Naive thymus-derived CD4-positive, alpha-beta T cell (primary cell): ENCODE measurements at places on chromosomes 11 and 22. TPM values are rescaled to one million over a fixed set of nuclear protein-coding genes. Genes with fewer than 3 reads are reported as not detected.

GRCh38 chr11:64007160-64007628, 21.0 kb downstream of the OTUB1 start:
- DNase-seq: no peak

GRCh38 chr22:20761536-20761935, 12.4 kb upstream of the SERPIND1 start:
- DNase-seq: no peak

GRCh38 chr11:10308201-10308954, 3.5 kb downstream of the ADM start:
- DNase-seq: no peak

- no peak for DNase-seq
These were observed 2120.0 kb upstream of the RAG2 start for GRCh38 chr11:38718049-38718448.

- DNase-seq: no peak
These were observed 857.2 kb downstream of the TBC1D22A start for GRCh38 chr22:47619631-47620030.

DNA sequence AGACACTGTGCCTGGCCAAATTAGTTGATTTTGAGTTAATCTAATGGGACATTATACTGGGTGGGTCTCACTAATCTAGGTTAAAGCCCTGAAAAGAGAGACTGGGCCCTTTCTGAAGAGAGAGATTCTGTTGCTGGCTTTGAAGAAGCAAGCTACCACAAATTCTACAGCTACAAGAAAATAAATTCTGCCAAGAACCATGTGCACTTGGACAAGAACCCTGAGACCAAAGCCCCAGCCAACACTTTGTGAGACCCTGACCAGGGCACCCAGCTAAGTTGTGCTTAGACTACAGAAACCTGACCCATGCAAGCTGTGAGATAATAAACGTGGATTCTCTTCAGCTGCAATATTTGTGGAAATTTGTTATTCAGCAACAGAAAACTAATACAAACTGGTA, 20.1 kb upstream of the SPON1 start:
- DNase-seq: no peak

GRCh38 chr11:92272651-92273050, 48.0 kb downstream of the FAT3 start:
- no peak for DNase-seq

DNA sequence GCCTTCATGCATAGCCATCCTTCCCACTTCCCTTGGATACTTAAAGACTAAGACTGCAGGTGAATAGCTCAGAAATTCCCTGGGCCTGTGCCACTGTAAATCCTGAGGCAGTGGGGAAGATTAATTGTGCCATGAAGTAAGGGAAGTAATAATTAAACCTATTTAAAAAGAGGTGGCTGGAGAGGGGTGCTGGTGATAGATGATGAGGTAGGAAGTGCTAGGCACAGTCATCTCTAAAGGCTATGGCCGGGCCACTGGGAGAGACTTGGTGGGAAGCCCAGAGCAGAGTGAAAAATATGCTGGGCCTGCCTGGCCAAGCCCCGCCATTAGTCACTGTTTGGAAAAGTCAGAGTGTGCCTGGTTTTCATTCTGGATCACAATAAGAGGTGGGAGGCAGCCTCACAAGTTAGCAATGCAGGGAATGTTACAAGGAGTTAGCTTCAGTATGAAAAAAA, 197.2 kb upstream of the PITPNB start:
- no peak for DNase-seq

GRCh38 chr11:122852074-122852795, 13.9 kb downstream of the CRTAM start:
- DNase-seq: peak; percentile 19

DNA sequence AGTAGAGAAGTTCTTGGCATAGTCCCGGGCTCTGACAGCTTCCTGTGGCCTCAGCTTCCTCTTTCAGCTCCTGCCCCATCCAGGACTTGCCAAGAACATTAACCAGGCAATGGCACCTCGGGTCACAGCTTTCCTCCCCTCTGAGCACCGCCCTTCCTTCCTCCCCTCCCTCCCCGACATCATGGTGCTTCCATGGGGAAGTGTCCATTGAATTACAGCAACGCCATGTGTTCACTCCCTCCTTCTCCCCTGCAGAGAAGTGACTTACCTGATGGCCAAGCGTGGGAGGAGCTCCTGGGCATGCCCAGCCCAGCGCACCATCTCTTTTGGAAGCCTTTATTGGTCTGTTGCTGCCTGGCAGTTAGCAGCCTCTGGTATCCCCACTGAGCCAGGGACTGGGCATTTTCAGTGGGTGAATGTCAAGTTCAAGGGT, 25.8 kb upstream of the DAGLA start:
- no peak for DNase-seq

- no peak for DNase-seq
These were observed 220.1 kb upstream of the E2F8 start for GRCh38 chr11:19460718-19461405.

DNA sequence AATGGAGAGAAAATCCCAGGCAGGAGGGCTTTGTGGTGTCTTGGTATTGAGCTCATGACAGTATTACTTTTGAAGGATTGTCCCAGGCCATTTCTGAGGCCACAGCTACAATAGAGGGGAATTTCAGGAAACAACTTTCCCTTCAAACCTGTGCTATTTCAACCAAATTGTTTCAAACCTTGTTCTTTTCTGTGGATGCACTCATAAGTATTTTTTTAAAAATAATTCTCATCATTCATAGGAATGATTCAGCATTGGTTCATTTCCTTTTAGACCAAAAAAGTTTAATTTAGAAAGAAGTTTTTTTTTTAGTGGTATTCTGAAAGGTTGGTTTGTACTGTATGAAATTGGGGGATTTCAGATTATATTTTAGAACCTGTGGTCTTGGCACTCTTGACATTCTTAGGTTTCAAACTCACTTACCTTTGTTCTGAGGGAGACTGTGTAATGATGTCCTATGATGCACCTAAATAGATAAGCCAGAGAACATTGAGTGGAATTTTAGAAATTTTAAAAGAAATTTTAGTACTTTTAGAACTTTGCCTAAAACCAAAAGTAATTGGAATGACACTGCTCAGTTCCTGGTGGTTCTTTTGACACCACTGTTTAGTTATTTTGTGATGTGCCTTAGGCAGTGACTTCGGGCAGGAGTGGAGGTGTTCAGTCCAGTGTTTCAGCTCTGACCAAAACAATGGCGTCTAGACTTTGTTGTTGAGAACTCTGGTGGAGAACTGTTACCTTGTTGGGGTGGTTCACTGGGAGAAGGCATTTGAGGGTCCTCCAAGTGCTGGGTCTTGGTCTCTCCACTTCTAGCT, 12.2 kb downstream of the TEAD1 start:
- DNase-seq: no peak

DNA sequence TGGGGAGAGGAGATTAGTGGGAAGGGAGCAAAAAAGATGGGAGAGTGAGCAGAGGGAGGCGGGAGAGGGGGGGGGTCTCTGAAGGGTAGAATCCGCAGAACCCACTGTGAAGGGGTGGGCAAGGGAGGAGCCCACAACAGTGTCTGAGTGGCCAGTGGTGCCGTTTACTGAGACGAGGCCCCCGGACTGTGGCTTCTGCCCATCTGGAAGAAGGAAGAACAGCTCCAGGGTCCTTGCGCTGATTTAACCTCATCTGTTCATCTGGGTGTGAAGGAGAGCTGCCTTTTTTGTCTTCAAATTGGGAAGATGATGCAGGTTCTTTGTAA, 45.7 kb upstream of the ANO1 start:
- DNase-seq: no peak

GRCh38 chr11:75655605-75656004, 13.2 kb downstream of the MAP6 start:
- DNase-seq: no peak

DNA sequence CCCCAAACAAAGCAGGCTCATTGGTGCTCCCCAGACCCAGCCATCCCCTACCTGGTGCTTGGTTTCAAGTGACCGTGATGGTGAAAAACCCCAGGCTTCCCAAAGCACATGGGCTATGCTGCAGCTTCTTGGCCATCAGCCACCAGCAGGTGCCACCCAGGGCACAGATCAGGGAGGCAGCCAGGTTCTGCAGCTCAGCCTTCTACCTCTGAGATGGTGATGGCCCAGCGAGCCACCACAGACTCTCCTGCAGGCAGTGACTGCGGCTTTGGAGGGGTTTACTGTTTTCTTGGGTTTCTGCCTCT, 70.0 kb upstream of the ALX4 start:
- no peak for DNase-seq

GRCh38 chr11:70255477-70256116, 14.9 kb upstream of the PPFIA1 start:
- no peak for DNase-seq

DNA sequence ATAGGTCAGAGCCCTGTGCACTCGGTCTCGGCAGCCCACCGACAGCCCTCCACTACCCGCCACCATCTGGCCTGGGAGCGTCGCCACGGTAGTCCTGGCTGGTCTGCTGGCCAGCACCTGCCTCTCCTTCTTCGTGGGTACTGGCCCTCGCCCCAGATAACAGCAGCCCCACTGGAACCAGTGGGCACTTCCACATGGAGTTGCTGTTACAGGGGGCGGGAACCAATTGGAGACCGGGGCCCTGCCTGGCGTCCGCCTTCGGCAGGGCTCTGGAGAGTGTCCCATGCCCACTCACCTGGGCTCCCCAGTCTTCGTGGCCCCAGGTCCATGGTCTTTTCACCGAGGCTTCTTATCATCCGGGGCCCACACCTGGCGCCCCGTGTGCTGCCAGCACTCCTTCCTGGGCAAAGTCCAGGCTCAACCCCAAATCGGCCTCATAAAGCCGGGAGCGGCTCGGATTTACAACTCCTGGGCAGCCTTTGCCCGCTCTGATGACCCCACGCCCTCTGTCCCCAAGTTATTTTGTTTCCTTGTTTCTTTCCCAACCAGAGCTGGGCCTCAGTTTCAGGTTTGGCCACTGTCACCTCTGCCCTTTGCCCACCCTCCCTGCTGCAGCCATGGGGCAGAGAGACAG, 12.9 kb upstream of the EHD1 start:
- DNase-seq: no peak

- DNase-seq: no peak
These were observed 109.4 kb downstream of the GRIA4 start for GRCh38 chr11:105719073-105719822.

DNA sequence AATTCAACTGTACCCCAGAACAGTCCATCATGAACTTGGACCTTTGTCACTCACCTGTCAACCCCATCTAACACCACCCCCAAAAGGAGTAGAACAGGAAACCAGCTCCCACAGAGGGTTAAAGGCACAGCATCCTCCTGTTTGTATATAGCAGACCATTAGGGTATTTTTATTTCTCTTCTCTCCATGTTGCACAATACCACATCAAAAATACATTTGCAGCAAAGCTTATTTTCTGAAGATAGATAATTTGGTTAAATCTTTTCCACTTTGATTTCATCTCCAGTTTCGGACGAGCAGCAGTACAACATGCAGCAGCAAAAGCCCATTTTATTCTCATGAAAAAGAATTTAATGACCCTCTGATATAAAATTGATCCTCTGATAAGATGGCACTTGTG, 103.1 kb downstream of the KIRREL3 start:
- no peak for DNase-seq

DNA sequence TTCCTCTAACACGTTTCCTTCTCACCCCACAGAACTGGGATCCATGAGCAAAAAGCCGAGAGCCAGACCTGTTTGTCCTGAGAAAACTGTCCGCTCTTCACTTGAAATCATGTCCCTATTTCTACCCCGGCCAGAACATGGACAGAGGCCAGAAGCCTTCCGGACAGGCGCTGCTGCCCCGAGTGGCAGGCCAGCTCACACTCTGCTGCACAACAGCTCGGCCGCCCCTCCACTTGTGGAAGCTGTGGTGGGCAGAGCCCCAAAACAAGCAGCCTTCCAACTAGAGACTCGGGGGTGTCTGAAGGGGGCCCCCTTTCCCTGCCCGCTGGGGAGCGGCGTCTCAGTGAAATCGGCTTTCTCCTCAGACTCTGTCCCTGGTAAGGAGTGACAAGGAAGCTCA, 24.0 kb downstream of the CD5 start:
- DNase-seq: no peak

DNA sequence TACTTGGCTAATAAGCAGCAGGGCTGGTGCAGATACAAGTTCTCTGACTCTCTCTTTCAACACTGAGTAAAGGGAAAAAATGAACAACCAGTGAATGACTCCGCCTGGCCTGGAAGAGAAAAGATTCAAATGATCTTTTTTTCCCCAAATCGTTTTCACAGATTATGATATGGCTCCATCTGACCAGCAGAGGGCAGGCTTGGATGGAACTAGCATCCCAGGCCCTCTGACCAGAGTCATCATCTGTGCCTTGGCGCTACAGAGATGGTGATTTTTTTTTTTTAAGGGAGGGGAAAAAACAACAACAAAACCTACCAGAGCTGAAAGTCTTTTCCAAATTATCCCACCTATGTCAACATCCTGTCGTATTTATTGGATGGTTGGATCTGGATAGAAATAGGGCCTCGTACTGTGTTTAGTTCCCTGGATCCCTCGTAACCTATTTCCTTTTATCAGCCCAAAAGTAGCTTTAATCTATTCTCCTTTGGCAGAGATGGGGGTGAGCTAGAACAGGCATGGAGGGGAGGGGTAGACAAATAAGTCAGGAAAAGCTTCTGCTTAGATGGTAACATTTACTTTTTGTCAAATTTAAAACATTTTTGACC, 69.7 kb downstream of the PRSS23 start:
- peak; percentile 5 for DNase-seq

FLRT1 gene
- polyA plus RNA-seq: 0.12 TPM

NXPE4 gene
- not detected for polyA plus RNA-seq

ST14 gene
- not detected for polyA plus RNA-seq

UBASH3B gene
- polyA plus RNA-seq: 10.3 TPM

CEND1 gene
- polyA plus RNA-seq: not detected

DNAJB7 gene
- 0.15 TPM for polyA plus RNA-seq

SLC43A3 gene
- polyA plus RNA-seq: 16.7 TPM

ZNRF3 gene
- 0.22 TPM for polyA plus RNA-seq

AIFM3 gene
- 0.17 TPM for polyA plus RNA-seq

TMEM123 gene
- 922 TPM for polyA plus RNA-seq

TPBGL gene
- not detected for polyA plus RNA-seq

HPX gene
- not detected for polyA plus RNA-seq
